Fibroblast of upper back skin (primary cell): ENCODE measurements at places on chromosomes 1 and 21.
A peak's percentile ranks its signal among the peaks of the same experiment; 100 is the strongest.

GRCh38 chr21:29265690-29266479, 32.8 kb upstream of the BACH1 start:
- DNase-seq = peak; percentile 23

DNA sequence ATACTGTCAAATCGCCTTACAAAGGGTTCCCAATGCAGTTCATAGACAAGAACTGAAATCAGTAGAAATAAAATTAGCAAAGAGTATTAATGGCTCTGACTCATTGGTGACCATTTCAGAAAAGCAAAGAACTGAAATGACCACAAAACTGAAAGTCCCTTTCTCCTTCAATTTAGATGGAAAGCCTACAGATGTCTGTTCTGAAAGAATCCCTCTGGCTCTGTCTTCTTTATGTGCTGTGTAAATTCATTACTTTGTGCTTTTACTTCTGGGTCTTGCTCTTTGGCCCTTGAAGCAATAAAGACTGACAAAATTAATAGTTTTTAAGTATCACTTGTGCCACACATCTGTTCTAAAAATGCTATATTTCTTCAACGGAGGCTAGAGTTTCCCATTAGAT, 62.7 kb upstream of the GPR89A start:
- DNase-seq = no peak

DNA sequence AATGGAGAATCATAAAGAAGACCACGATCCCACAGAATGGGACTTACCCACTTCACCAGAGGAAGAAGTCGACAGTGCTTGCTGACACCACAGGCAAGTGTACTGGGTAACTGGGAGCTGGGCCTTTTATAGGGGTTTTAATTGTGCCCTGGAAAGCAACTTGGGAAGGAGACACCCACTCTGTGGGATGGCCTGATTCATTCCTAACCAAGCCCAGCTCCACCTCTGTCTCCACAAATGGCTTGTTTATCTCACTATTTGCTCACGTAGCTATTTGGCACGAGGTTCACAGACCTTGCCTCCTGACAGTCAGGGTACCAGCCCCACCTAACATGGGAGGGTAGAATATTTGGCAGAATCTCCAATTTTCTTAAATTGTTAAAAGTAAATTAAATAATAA, at the start of gene TCHH:
Gene TCHH, minus strand, starts transcription at position 101 of the 400 bp plus-strand sequence. CDS start 1,364 bp downstream, outside the sequence.
- no peak for DNase-seq

GRCh38 chr1:87148661-87149060, 180.0 kb upstream of the LMO4 start:
- DNase-seq = no peak

DNA sequence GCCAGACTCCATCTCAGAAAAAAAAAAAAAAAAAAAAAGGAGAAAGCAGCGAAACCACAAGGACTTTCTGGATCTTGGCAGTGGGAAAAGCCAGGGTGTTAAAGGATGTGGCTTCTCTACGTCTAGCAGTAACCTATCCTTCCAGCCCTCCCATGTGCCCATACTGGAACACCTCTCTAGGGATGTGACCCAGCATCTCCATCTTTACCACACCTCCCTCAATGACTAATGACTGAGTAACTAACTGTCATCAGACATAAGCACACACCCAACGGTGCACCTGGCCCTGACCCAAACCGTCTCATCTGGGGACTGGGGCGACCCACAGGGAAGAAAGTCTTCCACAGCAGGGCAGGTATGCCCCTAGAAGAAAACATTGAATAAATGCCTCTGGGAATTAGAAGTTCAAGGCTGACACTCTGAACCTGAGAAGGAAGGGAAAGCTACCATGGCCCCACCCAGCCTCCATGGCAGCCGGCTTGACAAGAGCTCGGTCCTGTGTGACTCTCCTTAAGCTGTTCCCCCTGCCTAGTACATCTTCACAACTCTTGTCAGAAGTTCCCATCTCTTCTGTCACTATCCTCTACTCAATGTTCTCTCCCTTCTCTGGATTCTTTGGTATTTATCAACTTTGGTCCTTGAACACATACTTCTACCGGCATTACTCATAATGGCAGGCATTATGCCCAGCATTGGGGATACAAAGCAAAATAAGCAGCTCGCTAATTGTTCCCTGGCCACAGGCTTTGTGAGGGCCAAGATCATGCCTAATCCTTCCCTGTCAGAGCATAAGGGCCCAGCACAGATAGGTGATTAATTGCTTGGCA, 14.8 kb upstream of the PAQR6 start:
- DNase-seq = peak; percentile 83

- peak; percentile 43 for DNase-seq
These were observed 2.8 kb upstream of the HAPLN2 start for GRCh38 chr1:156616463-156616862.

GRCh38 chr1:162023547-162024501, at the start of gene OLFML2B:
Gene OLFML2B (minus strand): TSS chr1:162023869. CDS start chr1:162023430, 439 bp downstream.
- DNase-seq = peak; percentile 84

- DNase-seq = no peak
These were observed 740.1 kb downstream of the MATN1 start for GRCh38 chr1:29983321-29983720.

DNA sequence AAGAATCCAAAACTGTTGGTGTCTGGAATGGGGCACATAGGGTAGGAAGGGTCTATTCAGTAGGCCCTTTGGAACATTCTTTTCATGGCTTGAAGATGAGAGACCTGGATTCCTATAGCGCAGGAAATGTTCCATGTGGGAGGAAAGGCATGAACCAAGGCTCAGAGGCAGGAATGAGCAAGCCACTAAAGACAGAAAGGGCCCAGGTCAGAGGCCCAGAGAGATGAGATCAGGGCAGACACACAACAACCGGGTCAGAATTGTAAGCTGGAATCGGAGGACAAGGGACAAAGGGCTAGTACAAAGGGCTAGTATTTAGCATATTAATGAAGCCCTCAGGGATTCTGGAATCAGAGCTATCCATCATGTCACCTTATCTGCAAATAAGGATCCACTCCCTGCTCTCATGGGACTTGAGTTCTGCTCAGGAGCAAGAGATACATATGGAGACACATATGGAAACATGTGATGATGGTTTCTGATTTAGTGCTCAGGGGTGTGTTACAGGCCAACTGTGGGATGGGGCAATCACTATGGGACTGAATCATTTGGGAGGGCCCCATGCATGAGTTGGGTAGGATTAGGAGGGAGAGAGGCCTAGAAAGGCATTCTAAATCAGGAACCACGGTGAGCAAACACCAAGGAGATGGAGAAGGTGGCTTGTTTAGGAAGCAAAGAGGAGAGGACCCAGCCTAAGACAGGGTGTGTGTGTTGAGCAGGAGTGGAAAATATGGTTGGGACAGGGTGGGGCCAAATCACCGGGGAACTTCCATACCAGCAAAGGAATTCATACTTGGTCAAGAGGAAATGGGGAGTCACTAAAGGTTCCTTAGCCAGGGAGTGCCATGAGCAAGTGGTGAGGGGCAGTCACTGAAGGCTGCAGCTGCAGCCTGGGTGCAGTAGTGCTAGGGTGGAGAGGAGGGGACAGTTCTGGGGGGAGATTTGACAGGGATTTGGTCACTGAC, 8.6 kb downstream of the NECTIN4 start:
- peak; percentile 43 for DNase-seq

DNA sequence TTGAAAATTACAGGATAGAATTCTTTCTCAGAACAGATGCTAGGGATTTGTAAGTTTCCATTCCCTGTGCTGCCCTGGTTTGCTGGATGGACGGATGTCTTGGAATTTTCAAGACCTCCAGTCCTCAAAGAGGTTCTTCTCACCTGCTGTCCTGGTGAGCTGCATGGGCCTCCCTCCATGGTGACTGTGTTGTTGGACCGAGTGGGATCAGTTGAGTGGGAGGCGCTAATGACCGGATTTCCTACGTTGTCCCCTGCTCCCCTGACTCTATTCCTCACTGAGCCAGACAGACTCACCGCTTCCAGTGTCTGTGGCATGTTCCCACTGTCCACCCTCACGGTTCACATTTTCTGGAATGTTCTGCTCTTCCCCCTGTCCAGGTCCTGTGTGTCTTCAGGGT, 229.8 kb downstream of the CAMTA1 start:
- no peak for DNase-seq

GRCh38 chr1:96746440-96747420, 25.1 kb downstream of the PTBP2 start:
- DNase-seq = no peak

DNA sequence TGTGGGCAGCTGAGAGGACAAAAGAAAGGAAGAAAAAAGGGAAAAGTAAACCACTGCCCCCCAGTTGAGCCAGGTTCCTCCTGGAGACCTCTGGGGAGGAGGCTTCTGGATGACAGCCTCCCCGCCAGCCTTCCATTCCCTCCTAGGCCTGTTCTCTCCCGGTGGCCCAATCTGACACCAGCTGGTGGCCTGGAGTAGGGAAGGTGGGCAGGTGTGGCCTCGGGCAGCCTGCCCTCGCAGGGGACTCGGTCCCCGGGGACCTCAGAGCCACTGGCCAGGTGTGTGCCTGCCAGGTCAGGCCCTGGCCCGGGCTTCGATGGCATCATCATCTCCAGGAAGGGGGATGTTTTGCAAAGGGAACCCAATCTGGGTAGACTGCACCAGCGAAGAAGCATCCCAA, 159.0 kb downstream of the CASZ1 start:
- no peak for DNase-seq

DNA sequence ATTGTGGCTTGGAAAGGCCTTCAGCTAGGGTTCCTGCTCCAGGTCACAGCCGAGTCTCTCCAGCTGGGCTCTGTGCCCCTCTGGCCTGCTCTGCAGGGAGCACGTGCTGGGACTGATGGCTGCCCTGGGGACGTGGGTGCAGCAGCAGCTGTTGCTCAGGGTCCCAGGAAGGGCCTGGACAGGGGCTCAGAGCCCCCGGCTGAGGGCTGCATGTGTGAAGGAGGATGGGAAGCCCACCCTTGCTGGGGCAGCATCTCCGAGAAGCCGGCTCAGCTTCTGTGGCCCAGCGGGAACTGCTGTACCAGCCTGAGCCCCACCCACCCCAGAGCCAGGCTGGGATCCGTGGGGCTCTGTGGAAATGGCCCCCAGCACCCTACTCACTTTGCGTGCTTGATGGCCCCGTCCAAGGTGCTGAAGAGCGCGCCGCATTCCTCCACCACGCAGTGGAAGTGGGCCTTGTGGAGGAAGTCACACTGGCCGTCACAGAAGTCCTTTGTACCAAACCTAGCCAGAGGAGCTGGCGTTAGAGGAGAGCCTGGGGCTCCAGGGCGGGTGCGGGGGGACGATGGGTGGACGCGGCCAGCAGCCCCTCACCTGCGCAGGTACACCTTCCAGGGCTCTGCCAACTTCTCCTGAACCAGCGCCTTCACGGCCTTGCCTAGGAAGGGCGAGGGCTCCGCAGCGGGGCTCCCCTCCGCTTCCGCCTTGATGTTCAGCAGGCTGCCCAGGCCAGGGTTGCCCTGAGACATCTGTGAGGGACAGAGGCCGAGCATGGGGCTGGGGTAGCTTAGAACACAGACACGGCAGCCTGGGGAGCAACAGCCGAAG, 147.5 kb downstream of the CASZ1 start:
- DNase-seq = no peak

- DNase-seq = no peak
These were observed 45.2 kb downstream of the MEF2D start for GRCh38 chr1:156455362-156455761.

GRCh38 chr1:5568321-5568720, 423.9 kb downstream of the NPHP4 start:
- no peak for DNase-seq

DNA sequence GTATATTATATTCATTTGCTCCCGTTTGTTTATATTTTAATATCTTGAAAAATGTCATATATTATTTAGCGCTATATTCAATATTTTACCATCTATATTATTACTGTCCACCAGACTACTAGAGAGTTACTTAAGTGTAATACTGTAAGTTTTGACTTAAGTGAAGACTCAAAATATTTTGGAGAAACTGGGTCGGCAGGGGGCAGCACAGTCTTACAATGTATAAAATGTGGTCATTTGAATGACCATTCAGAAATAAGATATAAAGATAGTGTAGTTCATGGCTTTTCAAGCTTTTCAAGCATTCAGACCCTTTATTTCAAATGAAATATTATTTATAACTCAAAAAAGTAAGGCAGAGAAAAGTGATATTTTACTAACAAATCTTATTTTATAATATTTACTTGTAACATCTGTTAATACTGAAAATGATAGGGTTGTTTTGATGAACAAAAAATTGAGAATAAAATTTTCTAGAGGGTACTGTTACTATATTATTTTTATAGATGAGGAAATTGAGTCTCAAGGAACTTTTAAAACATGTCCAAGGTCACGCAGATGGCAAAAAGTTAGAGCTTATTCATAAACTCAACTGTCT, 89.0 kb upstream of the SERTAD4 start:
- DNase-seq = peak; percentile 69

DNA sequence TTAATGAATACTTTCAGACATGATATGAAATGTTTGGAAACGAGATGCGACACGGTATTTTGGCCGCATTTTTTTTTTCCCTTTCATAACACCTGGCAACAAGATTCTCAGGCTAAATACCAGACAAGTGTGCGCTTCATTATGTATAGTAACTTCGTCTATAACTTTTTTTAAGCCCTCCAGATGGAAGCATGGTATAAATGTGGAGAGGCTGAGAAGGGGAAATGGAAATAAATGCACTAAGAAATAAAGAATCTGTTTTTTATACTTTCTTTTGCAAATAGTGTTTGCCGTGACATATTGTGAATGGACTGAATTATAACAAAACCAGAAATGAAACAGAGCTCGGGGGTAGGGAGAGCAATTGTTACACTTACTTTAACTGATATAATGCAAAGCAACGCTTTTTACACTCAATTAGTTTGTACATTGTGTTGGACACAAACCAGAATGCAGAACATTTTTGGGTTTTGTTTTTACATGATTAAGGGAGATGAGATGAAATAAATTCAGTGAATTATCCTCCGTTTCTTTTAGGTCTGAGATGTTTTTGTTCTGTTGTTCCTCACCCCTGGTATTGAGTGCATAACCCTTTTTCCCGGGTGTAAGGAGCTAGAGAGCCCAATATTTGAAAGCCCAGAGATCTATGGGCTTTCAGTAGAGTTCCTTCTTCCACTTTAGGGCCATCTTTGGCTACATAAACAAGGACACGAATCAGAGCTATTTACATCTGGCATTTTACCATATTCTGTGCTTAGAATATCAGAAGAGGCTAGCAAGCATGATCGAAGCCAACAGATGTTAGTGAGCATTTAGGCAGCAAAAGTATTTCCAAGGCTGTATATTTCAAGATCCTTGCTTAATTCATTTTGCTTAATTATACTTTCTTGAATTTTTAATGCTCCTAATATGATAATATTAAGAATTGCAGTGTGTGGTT, 478.0 kb downstream of the CAMTA1 start:
- no peak for DNase-seq

- no peak for DNase-seq
These were observed 50.7 kb downstream of the PTGFR start for GRCh38 chr1:78541479-78541878.

- peak; percentile 22 for DNase-seq
These were observed 4.9 kb upstream of the SLC44A5 start for GRCh38 chr1:75615613-75616435.

GRCh38 chr21:37087188-37087587, 14.1 kb downstream of the TTC3 start:
- DNase-seq = peak; percentile 63
